Erythroblast (primary cell): ENCODE measurements at places on chromosomes 1 and 21.

- DNase-seq = no peak
These were observed 100.2 kb upstream of the GNG4 start for GRCh38 chr1:235749755-235750300.

GRCh38 chr1:23673086-23673813 lies 18.4 kb upstream of the RPL11 start:
- no peak for DNase-seq

DNA sequence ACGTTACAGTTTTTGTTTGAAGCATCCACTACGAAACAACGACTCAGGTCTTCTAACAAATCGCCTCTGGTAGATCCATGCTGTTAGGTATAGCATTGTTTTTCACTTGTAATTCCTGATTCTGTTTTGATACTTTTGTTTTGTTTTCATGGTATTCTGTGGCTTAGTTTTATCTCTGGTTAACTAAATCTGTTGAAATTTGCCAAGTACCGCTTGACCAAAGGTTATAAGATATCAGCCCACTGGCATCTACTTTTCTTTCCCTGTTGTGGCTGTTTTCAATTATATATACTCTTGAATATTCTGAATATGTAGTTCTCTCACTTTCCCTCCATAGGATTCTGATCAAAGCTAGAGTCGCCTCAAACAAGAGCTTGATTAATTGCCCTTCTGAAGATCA lies 274.8 kb upstream of the C1orf105 start:
- no peak for DNase-seq

DNA sequence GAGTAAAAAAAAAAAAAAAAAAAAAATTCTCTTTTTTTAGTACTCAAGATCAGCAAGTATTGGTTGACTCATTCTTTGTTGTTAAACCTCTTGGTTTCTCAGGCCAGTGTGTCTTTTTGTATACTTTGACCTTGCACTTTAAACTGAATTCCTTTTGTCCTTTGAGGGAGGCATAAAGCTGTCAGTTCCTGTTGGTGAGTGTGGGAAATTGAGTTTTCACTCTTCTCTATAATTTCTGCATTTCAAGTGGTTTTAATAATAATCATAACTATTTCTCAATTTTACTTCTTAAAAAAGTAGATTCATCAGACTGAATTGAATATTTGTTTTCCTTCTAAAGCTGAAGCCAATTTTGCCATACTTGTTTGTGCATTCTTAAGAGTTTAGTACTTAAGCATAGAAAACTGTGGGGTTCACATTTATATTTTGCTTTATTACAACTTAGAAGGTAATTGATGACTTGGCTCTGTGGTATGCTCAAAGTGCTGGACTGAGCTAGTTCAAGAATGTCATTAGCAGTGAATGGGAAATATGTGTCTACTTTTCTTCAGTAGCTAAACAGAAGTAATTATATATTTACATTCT lies 43.4 kb downstream of the ITSN1 start:
- DNase-seq = no peak

GRCh38 chr1:185539277-185539943 lies 194.8 kb upstream of the HMCN1 start:
- DNase-seq = no peak

GRCh38 chr1:154478639-154479038 lies 23.4 kb upstream of the TDRD10 start:
- DNase-seq = no peak

DNA sequence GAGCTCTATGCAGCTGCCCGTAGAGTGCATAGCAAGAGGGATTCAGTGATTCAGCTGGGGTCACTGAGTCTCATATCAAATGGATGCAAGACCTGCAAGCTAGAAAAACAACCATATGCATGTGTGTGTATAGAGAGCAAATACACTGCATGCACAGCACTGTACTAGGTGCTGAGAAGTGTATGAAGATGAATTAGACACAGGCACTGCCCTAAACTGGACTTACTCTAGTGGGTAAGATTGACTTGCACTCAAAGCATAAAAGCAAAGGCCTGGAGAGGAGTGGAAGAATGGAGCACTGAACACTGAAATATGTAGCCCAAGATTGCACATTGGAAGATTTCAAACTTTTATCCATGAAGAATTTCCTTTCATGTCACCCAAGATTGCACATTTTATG lies 5.5 kb upstream of the GBP1 start:
- DNase-seq = no peak

DNA sequence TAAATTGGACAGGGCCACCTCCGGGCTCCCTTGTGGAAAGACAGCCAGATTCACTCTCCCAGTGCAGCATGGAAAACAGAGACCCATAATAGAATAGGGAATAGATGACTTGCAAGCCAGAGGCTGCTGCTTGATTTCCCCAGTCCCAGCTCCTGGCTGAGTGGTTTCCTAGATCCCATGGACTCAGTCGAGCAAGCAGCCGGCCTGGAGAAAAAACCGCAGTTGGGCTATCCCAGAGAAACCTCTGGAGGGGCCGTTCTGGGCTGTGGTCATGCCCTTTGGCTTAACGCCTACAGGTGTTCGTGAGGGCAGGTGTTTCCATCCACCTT lies 61.7 kb downstream of the ELK4 start:
- DNase-seq = no peak

- DNase-seq = no peak
These were observed 48.7 kb downstream of the IVNS1ABP start for GRCh38 chr1:185268352-185268751.

GRCh38 chr1:6511056-6511455 lies 19.6 kb upstream of the PLEKHG5 start:
- no peak for DNase-seq

DNA sequence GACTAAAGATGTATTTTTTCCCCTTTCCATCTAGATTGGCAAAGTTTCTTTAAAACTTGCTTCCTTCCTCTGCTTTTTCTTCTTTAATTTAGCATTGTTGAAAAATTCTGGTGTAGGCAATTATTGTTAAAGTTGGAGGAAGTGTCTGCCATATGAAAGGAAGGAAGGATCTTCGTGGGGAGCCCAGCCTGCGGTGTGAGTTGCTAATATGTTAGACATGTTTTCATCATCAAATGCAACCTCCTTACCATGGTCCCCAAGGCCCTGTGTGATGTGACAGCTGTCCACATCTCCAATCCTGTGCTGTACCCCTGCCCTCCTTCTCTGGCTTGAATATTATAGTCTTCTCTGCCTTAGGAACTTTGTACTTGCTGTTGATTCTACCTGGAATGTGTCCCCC lies 81.0 kb upstream of the ZBTB18 start:
- DNase-seq = no peak

DNA sequence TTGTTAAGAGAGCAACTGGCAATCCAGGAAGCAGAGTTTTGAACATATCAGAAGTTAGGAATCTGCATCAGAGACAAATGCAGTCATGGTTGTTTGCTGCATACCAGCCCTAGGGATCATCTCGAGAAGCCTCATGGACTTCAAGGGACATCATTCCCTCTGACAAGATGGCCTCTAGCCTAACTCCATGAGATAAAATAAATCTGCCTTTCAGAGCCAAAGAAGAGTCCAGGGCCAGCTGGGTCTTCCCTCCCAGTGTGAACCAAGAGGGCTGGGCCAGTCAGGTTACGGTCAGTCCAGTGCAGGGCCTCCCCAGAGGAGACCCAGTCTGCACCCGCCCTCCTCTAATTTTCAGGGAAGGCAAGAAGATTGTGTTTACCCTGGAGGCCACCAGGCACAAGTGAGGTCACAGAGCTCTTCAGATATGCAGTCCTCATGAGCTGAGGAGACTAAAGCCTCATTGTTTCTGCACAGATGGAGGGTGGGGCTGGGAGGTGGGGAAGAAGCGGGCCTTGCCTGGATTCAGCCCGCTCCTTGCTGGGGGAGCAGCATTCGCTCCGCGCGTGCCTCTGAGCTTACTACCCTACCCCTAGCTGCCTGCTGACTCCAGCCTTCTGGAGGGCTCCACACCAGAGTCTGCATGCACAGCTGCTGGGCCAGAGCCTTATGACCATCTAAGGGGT lies 52.8 kb downstream of the CAPN2 start:
- DNase-seq = no peak

GRCh38 chr1:220113136-220113695 lies 19.3 kb downstream of the IARS2 start:
- peak; percentile 48 for DNase-seq

- DNase-seq = no peak
These were observed 75.9 kb upstream of the SMYD2 start for GRCh38 chr1:214205053-214205452.

DNA sequence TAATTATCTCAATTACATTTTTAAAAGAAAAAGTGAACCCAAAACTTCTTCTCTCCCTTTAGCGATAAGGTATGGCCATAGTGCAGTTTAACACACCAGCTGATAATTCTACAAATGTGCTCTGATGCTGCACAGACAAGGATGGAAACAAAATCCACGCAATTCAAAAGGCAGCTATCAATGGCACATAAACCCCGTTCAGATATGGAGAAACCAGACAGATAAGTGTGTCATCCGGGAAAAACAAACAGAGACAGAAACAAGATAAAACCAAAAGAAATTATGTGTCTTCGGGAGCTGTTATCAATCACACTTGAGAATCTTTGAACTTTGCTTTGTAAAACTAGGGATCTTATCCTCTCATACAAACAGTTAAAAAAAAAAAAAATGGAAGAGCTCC lies 73.6 kb downstream of the SIPA1L2 start:
- no peak for DNase-seq

GRCh38 chr1:6272868-6273267 lies 12.0 kb upstream of the GPR153 start:
- no peak for DNase-seq

DNA sequence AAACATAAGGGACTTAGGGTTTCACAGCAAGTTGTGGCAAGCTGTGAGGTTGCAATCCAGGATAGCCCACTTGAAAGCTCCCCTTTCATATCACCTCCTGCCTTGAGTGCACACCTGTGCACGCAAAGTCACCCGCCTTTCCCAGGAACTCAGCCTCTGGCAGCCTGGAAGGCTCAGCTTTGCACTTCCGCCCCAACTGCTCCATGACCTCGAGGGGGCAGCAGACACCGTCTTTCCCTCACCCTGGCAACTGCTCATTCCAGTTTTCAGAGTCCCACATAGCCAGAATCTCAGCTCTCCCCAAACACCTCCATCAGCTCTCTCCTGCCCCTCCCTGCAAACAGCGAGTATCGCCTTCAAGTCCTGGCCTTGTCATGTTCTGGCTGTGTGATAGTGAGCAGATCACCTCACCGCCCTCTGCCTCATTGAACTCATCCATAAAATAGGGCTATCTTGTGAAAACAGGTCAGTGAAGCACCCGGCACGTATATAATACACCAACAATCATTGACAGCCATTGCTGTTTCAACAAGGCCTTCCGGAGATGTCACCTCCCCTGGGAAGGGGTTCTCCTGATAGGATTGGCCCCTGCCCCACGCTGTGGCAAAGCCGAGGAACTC lies 32.2 kb upstream of the EPB41 start:
- peak; percentile 93 for DNase-seq

DNA sequence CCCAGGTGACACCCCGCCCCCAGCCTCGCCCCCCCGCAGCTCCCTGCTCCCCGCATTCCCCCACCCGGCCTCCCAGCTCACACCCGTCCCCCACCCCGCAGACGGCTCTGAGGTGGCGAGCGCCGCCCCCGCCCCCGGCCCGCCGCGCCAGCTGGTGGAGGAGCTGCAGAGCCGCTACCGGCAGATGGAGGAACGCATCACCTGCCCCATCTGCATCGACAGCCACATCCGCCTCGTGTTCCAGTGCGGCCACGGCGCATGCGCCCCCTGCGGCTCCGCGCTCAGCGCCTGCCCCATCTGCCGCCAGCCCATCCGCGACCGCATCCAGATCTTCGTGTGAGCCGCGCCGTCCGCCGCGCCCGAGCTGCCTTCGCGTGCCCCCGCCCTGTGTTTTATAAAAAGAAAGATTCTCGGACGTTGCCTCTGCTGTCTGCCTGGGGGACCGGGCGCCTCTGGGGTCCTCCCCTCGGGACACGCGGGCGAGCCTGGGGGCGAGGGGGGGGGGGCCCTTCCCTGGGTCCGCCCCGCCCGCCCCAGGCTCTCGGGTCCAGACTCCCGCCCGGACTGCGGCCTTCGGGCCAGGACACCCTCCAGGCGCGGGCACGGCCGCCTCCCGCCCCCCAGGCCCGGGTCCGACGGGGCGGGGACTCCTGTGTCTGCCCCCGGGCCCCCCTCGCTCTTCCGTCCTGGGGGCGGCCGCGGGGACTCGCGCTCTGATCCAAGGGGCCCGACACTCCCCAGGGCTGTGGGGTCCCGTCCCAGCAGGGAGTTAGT lies 1.6 kb upstream of the MMP23B start:
- DNase-seq = peak; percentile 83

- DNase-seq = no peak
These were observed 23.3 kb downstream of the NGF start for GRCh38 chr1:115314765-115315164.

- no peak for DNase-seq
These were observed 10.4 kb upstream of the KCNAB2 start for GRCh38 chr1:6035303-6035702.
